Cardiac muscle cell (in vitro differentiated cells and primary cell): ENCODE measurements at places on chromosomes 6 and 20. TPM values are rescaled to one million over a fixed set of nuclear protein-coding genes. Genes with fewer than 3 reads are reported as not detected.

SLPI gene
- 6.0 TPM in 1 of 2 replicates, not detected in the other for polyA plus RNA-seq

POPDC3 gene
- polyA plus RNA-seq = 80.0 and 97.0 TPM in 2 replicates

C6orf89 gene
- polyA plus RNA-seq = 28.2 and 28.6 TPM in 2 replicates

MAK gene
- 0.49 and 0.77 TPM in 2 replicates for polyA plus RNA-seq

GSTA2 gene
- 0.24 TPM in 1 of 2 replicates, not detected in the other for polyA plus RNA-seq

PANK2 gene
- 21.0 and 24.1 TPM in 2 replicates for polyA plus RNA-seq

GABRR1 gene
- not detected in 2 replicates for polyA plus RNA-seq

CLPSL1 gene
- polyA plus RNA-seq = not detected in 2 replicates
